ENCODE measurements at places on chromosomes 13 and 19.

DNA sequence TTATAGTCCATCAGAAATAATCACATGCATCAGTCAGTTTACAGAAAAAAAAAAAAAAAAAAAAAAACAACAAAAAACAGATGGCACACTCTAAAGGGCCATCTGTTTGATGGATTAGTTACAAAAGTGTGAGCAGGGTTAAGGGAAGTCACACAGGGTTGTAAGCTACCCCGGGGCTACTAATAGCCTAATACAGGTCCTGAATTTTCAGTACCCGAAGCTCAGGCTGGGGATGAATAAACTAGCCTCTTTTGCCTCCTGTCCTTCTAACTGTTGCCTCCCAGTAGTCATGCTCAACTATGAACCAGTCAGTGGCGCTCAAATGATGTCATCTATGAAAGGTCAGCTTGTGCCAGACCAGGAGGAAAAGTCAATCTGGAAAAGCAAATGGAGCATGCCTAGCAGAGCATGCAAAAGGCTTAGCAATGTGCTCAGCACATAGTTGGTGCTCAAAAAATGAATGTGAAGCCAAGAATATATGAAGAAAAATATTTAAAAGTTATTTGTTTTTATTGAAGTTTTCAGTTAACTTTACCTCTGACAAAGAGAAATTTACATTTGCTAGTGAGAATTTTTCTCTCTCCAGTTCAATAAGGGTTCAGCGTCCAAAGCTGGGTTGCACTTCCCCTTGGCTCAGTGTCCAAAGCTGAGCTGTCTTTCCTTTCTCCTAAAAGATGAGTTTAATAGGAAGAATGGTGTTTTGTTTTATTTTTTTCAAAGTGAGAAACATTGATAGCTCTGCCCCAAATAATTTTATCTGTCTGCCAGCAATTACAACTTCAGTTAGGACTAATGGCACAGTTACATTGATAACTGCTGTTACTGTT is 30.8 kb upstream of the LRCH1 start:
- no peak for DNase-seq

DNA sequence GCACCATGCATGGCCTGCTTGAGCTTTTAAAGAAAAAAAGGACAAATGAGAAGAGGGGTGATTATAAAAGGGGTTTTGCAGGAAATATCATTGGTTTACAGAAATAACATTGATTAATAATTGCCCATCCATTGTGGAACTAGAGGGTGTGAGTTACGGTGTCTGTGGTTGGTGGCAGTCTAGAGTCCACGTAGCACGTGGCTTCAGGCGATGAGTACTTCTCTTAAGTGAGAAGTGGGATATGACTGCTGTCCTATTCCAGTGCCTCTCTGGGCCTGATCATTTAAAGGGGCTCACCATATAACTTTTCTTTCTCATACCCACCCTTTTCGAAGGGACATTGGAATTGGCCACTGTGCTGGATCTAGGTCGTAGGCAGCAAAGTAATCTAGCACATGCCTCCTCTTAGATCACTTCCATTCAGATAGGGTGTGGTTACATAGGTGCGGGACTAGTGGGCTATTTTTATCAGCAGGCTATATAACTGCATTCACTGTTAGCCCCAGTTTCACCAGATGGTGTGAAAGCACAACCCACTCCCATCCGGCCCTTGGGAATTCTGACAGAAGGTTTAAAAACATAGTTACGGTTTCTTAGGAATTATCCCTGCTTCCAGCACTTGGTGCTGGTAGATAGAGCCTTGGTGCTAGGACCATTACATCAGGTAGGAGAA is 19.9 kb downstream of the PPP5C start:
- DNase-seq, result no peak

DNA sequence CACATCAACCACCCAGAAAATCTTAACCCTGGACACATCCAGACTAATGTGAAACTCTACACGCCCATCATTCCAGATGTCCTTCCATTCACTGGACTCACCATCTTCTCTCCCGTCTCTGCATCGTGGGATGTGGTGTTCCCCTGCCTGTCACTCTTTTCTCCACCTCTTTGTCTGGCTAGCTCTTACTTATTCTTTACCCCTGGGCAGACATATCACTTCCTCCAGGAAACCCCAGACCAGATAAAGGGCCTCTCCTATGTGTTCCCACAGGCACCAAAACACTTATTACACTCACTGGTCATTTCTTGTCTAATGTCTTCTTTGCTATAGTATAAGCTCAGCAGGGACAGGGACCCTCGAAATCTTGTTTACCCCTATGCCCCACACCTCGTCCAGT is 109.3 kb upstream of the IPO5 start:
- no peak for DNase-seq

DNA sequence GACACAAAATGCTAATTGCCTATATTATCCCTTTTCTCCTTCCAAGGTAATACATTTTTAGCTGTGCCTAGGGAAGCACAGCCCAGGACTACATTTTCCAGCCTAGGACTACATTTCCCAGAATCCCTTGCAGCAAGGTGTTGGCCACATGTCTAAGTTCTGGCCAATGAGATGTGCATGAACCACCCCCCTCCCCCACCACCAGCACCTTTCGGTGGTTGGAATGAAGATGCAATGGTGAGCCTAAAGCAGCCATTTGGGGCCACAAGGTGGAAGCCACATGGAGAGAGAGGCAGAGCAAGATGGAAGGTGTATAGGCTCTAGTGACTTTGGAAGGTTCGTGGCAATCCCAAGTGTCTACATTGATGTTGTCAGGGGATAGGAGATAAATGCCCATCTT is 16.2 kb downstream of the UNC13A start:
- peak; percentile 44 for DNase-seq

GRCh38 chr13:29556742-29557141 is 38.7 kb downstream of the SLC7A1 start:
- no peak for DNase-seq

DNA sequence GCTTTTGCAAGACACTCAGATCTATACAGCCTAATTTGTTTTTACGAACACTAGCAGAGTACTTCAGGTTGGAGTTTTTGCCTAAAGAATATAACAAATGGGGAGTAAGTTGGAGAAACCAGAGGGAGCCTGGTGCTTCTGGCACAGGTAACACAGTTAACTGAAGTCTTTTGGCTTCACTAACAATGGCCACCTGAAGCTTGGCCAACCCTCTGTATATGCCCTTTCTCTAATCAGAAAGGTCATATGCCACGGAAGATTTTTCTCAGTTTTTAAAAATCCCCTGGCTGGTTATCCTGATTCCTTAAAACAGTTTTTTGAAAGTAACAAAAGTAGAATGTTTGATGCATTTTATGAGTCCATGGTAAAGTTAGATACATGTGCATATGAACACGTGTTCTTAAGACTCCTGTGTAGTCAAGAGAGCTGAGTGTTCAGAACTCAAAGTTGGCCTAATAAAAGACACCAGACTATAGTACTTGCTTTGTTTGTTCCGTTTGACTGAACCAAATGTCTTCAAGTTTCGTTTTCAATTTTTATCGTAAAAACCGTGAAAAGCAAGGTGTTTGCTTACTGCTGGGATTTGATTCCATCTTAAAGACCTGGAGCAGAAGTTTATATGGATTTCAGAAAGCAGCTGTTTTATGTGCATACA is 137.5 kb downstream of the KCNRG start:
- DNase-seq, result peak; percentile 52

DNA sequence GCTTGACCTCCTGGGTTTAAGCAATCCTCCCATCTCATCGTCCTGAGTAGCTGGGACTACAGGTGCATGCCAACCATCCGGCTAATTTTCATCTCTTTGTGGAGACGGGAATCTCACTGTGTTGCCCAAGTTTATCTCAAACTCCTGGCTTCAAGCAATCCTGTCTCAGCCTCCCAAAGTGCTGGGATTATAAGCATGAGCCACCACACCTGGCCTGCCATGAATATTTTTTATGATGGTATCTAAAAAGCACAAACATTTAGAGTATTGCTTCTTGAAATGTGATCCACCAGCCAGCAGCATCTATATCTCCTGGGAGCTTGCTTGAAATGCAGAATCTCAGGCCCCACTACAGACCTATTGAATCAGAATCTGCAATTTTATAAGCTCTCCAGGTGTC is 111.2 kb upstream of the CLDN10 start:
- no peak for DNase-seq

DNA sequence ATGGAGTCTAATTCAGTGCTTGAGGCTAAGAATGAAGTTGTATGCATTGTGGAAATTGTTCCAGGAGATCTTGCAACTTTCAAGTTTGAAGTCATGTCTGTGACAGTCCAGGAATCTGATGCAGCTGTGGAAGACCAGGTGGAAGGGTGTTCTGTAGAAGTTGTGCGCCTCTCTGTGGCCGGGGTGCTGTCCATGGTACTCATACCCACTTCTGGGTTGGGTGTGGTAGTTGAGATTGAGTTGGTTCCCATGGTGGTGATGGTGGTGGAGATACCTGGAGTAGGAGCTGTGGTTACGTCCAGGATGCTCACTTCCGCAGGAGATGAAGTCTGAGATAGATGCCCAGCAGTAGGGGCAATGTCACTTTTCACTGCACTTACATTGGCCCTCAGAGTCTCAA is 44.3 kb downstream of the MUC16 start:
- peak; percentile 12 for DNase-seq

- DNase-seq, result peak; percentile 64
These were observed 21.6 kb downstream of the MAST3 start for GRCh38 chr19:18119013-18119716.

- peak; percentile 40 for DNase-seq
These were observed 2.9 kb downstream of the HIF3A start for GRCh38 chr19:46299695-46300094.

DNA sequence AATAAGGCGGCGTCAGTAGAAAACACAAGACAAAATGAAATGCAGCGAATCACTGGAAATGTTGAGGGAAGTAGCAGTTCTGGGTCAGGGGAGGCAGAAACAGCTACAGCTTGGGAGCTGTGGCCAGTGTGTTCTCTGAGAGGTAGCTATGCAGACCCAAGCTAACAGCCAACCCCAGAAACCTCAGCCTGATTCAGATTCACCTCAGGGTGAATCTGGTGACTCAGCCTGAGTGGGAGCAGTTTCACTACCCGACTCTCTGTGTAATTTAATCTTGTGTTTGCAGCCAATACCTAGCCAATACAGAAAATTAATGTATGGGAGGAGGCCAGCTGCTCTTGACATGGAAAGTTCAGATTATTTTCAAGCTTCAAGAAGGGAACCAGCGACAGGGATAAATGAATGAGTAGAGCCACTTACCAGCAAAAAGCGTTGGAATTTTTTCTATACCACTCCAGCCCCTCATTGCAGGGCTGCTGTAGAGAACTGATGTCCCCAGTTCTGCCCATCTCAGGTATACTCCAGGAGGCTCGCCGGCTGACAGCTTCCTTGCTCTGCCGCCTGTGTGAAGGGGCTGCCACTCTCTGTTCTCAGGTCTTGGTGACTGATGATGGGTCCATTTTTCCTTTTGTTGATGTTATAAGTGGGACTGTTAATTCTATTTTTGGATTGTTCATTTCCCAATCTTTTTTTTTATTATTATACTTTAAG is 8.9 kb downstream of the IGFL3 start:
- no peak for DNase-seq

DNA sequence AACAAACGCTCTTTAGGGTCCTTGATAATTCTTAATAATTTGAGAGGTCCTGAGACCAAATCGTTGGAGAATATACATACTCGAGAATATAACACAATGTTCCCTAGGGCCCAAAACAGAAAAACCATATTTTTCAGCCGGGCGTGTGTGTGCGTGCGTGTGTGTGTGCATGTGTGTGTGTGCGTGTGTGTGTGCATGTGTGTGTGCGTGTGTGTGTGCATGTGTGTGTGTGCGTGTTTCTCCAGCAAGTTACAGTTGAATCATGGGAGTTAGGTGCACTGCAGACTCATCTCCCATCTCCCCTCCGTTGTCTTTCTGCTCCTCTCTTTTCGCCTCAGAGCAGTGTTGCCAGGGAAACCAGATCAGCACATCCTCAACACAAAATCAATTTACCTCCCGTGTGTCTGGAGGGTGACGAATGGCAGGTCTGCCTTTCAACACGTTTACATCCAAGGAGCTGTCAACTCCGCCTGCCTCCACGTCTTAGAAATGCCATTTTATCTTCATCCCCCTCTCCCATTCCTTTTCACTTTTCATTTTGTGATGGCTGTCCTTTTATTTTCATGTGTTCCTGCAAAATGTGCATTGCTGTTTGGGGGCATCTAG is 8.3 kb upstream of the PNMA8B start:
- DNase-seq, result no peak

GRCh38 chr13:97136418-97136817 is 85.7 kb upstream of the MBNL2 start:
- no peak for DNase-seq

GRCh38 chr19:3976495-3977241 is 5.8 kb upstream of the DAPK3 start:
- no peak for DNase-seq

- no peak for DNase-seq
These were observed 4.2 kb downstream of the PDE4C start for GRCh38 chr19:18221815-18222725.

GRCh38 chr13:101919541-101920181 is 467.2 kb downstream of the ITGBL1 start:
- DNase-seq, result no peak

- DNase-seq, result no peak
These were observed at the start of gene AMH for GRCh38 chr19:2249010-2249866. AMH (plus strand) TSS chr19:2249323; CDS start chr19:2249333, 10 bp downstream.

DNA sequence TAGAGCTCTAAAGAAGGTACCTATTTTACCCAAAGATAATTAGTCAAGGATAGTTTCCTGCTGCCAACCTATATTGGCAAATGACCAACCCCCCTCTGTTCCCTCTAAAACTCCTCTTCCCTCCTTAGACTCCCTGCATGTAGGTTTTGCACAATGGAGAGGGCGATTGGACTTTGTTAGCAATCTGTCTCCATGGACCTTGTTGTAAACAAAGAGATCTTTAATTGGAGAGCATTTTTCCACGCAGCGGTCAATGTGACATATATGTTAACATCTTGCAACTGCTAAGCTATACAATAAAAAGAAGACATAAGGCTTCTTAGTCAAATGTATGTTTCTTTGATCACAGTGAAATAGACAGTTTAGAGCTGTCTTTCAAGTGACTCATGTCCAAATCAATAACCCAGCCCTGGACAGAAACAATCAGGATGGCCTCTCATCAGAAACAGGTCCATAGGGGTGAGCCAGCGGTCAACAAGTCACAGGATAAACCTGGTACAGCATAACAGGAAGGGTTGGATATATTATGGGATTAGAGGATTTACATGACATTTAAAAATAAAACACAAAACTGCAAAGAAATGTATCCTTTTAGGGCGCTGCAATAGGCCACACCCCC is 69.7 kb upstream of the UBL3 start:
- no peak for DNase-seq

GRCh38 chr19:31326329-31327028 is 22.8 kb downstream of the TSHZ3 start:
- no peak for DNase-seq

- DNase-seq, result no peak
These were observed 28.9 kb downstream of the ARL11 start for GRCh38 chr13:49657241-49657641.

- no peak for DNase-seq
These were observed 431.7 kb downstream of the KLF12 start for GRCh38 chr13:73702419-73703071.

- no peak for DNase-seq
These were observed 677.4 kb downstream of the SLITRK1 start for GRCh38 chr13:83204886-83205285.

DNA sequence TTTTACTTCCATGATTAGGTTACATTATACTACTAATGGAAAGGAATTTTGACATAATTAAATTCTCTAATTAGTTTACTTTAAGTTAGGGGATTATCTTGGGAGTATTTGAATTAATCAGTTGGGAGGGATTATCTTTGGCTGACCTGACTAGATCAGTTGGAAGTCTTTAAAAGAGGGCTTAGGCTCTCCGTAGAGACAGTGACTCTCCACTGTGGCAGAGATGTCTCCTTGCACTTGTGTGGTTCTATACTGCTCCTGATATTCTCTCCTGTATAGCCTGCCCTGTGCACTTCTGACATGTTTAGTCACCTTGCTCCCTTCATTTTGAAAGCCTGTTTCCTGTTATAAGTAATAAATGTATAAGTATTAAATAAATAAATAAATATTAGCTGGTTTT is 1612.3 kb upstream of the PRR20A start:
- no peak for DNase-seq

Data from RPMI8226 (cell line).